ENCODE measurements at places on chromosomes 12 and 14.

- DNase-seq: no peak
- H3K4me1 ChIP-seq: no peaks in the 10 kb centered on the region
- no peak overlapping the region for H3K4me3 ChIP-seq
- no peak overlapping the region for H3K27ac ChIP-seq
- H3K27me3 ChIP-seq: peaks cover 10% of the 10 kb centered on the region
- H3K36me3 ChIP-seq: peaks cover 8% of the 10 kb centered on the region
Measured at GRCh38 chr12:130587966-130588365, 128.1 kb downstream of the RIMBP2 start.

GRCh38 chr14:75970989-75971388, 10.8 kb downstream of the TGFB3 start:
- no peak overlapping the region for H3K4me3 ChIP-seq
- no peak for DNase-seq
- peaks cover 20% of the 10 kb centered on the region for H3K4me1 ChIP-seq
- no peaks in the 10 kb centered on the region for H3K27me3 ChIP-seq
- H3K27ac ChIP-seq: no peak overlapping the region

DNA sequence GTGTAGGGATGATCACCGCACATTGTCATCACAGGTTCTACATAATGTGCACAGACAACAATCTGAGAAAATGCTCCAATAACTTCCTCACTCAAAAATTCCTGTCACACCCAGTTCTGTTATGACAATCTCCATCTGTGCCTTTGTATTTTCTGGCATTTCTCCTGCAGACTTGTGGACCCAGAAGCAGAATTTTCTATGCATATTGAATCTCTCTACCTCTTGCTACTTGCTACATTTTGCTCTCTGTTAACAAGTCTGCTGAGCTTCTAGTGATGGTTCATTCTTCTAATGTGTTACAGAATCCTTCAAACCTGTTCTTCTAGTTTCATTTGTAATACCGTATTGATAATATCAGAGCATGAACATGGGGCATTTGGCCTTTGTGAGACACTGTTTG, 127.8 kb upstream of the PTPRQ start:
- H3K27me3 ChIP-seq: no peaks in the 10 kb centered on the region
- DNase-seq: no peak
- no peaks in the 10 kb centered on the region for H3K36me3 ChIP-seq
- no peak overlapping the region for H3K4me3 ChIP-seq

DNA sequence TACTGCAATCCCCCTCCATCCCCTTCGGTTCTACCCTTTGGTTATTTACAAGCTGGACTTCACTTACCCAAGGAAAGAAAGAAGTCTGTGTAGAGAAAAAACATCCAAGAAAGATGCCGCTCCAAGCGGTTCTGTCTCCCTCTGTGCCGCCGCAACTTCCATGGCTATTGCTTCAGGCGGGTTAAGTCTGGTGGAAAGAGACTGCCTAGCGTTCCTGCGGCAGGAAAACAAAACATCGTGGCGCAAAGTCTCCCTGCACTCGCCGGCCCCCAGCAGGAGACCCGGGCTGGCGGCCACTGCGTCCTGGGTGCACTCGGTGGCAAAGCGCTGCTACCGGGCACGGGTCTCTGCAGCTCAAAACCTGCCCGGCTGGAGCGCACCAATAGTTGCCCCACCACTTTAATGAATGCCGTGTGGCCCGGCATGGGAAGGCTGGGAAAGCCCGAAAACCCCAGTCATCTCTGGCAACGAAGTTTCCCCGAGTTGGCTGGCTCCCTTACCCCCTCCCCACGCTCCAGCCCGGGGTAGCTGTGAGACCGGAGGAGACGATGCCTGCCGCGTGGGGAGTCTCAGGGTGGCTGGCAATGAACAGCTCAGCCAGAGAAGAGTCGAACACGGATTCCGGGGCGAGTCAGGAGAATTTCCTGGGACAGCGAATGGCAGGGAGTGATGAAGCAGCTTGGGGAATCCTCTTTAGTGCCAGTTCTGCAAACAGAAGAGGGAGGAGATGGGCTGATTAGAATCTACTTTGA, 3.5 kb upstream of the KCNK10 start:
- H3K4me1 ChIP-seq: no peaks in the 10 kb centered on the region
- peaks cover 52% of the 10 kb centered on the region for H3K27me3 ChIP-seq
- DNase-seq: no peak
- H3K27ac ChIP-seq: no peak overlapping the region
